Stimulated activated CD8-positive, alpha-beta memory T cell treated with anti-CD3 and anti-CD28 coated beads, Interleukin-7, amount 100 ng/mL, for 48 hours (primary cell): ENCODE measurements at places on chromosomes 5 and 9.

GRCh38 chr9:33158843-33159776 is 8.0 kb downstream of the B4GALT1 start:
- DNase-seq: no peak

DNA sequence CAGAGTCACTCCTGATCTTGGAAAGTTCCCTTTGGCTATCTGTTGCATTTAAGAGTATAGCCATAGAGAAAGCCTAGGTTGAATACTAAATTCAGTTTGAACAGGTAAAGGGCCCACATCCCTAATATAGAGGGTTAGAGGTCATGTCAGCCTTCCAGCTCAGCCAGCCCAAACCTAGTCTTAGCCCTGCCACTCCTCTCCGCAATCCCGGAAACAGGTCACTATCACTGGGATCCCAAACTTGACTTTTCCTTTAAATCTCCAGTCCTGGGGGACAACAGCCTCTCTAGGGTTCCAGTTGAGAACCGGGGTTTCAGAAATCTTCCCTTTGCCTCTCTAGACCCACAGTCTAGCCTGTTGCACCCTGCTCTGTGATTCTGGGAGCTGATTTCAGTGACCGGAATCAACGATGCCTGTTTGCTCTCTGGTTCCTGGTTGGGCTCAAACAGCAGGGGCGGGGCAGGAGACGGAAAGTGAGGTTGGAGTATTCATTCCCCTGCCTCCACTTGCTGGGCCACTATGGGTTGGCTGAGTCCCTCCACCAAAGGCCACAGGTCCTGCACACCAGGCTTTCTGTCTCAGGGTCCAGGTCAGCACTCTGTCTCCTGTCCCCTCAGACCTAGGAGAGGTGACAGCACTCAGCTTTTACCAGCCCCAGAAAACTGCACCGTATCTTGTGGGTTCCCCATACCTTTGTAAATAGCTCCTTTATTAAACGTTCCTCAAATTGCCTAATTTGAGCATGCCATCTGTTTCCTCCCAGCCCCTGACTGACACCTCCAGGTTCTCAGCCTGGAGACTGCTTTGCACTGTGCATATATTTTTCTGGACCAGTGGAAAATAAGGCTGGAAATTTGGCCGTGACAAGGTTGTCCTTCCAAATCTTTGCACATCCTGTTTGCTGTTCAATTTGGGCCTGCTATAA is 23.8 kb upstream of the CPEB4 start:
- no peak for DNase-seq

DNA sequence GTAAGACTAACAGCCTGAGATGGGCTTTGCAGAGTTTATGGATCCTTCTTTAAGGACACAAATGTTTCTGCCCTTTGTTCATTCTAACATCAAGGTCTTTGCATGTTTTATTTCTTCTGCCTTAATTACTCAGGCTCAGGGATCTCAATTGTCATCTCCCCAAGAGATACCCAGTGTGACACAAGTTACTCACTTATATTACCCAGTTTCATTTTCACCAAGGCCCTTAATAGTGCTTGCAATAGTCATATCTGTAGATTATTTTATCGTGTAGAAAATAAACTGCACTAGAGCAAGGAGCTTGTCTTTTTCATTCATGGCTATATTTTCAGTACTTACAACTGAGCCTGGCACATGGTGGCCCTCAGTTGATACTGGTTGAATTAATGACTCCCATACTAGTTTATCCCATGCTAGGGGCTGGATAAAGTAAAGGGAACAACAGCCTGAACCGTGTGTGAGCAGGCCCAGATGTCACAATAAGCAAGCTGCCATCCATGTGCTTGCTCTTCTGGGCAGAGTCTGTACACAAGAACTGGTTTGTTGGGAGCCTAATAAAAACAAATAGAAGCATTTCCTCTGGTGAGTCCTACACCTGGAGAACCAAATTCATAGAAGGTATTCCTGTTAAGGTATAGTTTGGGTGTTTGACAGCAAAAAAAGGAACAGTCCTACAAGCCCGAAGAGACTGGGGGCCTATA is 112.5 kb upstream of the CD180 start:
- DNase-seq: no peak

DNA sequence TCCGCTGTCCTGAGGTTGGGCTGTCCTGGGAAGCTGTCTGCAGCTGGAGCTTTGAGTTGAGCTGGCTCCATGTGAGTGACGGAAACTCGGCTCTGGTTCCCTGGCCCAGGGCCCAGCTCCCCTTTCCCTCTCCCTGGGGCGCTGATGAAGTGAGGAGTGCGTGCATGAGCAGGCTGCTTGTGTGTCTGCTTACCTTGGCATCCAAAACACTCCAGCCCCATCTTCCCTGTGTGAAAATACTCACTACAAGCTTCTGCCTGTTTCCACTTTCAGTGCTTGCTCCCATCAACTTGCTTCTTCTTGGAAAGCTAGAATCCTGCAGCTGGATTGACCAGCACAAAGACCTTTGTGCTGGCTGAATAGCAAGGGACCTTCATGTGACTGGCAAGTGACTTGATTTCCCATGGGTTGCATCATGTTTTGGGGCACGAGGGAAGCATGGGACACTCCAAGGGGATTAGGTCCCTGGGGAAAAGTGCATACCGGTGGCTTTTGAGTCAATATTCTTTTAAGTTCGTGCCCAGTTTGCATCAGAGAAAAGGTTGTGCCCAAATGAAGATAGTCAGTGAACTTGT is 198.1 kb downstream of the GADD45G start:
- DNase-seq: no peak

DNA sequence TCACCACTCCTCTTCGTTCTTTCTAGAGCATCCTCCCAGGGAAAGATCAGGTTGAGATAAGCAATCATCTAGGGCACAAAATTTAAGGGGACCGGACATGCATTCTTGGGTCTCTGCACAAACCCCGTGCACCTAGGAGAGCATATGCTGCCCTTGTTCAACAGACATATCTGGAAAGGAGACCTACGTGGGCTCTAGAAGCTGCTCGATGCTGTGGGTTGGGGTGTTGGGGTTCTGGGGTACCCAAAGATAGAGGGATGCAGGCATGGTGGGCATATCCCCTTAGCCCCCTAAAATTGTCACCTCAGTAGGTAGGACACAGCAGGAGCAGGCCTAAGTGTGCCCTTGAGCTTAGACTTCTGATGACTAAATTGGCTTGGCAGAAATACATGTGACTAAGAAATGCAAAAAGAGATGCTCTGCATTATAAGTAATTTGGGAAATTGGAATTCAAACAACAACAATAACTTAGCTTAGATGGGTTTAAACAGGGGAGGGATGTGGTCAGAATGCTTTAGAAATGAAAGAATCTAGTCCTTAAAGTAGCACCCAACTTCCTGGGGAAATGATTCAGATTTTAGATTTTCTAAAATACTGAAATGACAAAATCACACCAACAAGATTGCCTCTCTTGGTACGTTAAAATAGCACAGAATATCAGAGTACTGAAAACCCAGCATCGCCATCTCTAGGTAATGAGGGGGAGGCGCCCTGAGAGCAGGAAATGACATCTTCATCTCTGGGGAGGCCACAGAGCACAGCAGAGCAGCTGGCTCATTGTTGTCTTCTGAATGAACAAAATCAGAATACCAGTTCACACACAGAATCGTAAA is 172.3 kb downstream of the GNA14 start:
- peak; percentile 67 for DNase-seq

DNA sequence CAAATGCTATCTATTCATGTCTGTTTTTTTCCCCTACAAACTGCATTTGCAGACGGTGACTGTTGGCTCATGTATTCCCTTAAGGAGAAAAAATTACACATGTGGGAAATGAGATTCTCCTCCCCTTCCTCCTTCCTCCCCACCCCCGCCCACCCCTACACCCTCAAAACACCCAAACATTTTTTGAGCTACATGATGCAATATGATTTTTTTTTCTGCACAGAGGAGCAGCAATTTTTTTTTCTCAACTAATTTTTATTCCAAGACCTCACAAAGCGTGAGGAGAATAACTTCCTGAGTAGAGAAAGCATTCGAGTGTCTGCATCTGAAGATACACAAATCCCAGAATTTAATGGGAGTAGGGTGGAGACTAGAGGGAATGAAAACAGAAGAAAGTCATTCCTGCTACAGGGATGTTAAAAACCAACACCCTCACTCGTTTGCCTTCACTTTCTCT is 118.1 kb downstream of the PRDM6 start:
- DNase-seq: no peak
